ENCODE measurements at places on chromosomes 4 and X.

GRCh38 chr4:6235901-6236640 lies 33.6 kb upstream of the WFS1 start:
- no peak for DNase-seq

GRCh38 chr4:159516556-159517140 lies 413.8 kb downstream of the RAPGEF2 start:
- DNase-seq, result no peak

DNA sequence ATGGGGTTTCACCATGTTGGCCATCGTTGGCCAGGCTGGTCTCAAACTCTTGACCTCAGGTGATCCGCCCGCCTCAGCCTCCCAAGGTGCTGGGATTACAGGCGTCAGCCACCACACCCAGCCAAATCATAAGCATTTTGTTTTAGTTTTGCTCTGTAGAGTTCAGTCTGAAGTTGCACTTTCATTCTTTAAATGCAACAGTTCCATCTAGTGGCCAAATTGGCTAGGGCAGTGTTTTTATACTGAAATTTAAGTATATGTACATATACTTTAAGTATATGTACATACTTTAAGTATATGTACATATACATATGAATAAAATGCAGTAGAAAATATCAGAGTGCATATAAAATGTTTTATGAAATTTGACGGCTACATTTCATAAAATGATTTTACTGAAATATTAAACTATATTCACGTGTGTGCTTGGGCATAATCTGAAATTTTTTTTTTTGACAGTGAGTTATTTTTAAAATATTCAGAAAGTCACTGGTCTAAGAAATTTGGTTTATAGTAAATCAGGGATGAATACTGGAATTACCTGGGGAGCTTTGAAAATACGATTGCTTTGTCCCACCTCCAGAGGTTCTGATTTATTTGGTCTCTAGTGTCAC lies 145.5 kb downstream of the NWD2 start:
- DNase-seq, result peak; percentile 6

DNA sequence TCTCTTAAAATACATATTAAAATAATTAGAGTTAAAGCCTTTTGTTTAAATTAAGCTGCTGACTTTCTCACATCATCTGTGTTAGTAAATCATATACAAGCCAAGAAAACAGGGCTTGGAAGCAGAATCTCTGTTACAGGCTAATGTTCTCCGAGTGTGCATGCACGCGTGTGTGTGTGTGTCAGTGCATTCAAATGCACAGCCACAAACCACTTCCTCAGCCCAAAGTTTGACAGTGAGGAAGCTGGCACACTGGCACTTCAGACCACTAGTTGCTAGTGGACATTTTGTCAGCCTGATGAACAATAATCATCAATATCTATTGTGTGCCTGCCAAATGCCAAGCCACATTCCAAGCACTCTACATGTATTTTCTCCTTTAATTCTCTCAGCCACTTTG lies 5.6 kb downstream of the MAOB start:
- DNase-seq, result no peak

DNA sequence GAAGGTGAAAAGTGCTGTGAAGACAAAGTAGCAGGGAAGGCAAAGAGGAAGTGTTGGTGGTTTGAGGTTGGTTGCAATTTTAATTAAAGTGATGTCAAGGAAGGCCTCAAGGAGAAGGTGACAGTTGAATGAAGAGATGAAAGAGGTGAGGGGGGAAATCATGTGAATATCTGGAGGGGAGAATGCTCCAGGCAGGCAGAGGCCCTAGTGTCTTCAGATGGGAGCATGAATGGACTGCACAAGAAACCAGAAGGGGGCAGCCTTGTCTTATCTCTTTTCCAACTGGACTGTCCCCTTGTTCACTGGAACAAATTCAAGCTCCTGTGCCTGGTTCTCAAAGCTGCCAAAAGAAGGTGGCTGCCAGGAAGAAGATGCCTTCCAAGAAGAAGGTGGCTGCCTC lies 68.4 kb downstream of the MAOB start:
- DNase-seq, result peak; percentile 10

DNA sequence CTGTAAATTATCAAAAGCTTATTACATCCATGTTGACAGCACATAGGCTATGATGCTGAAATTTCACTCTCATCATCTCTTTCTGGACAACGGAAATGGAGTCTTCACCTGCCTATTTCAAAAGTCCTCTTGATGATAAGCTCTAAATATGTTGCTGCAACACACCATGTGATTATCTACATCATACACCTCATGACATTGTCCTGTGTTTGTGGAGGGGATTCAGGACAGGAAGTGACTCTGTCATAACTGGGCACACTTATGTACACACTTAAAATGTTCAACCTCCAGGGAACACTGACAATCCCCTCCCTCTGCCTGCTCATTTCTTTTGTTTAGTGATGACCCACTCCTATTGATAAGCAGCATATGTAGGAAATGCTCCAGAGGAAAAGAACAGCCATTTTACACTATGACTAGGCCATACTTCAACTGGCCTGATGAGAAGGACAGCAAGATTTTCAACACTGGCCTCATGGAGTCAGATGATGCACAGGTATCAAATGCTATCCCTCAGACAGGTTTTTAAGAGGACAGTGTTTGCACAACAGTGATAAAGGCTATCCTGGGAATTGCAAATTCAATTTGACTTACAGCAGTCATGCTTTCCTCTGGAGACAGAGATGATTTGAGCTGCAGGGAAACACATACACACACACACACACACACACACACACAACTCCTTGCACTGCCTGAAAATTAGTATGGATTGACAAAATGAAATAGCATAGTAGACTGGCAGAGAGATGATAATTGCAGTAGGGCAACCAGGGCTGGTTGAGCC lies 163.3 kb upstream of the RASGEF1B start:
- DNase-seq, result no peak

DNA sequence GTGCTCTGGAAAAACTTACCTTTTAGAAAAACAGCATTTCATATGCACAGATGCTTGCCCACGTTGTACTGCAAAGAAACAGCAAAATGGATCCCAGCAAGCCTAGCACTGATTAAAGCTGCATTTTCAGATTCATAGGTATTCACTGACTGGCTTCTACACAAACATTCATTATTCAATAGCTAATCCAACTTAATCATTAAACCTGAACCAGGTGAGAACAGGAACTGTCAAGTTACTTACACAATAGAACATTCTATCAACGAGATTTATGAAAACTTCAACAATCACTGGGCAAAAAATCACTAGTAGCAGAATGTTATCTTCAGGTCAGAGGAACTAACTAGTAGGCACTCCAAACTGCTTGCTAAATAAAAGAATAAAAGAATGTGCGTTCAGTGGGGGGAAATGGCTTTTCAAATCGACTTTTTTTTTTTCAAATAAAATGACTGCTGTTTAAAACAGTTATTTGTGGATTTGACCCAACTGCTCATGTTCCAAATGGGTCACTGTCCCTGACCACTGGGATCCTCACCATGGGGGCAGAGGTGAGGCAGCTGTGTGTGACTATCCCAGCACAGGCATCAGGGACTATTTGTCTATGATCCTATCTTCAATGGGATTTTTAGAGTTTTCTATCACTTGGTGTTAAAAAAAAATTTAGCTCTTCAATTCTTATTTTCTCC lies 42.3 kb downstream of the STX18 start:
- no peak for DNase-seq

- no peak for DNase-seq
These were observed 95.8 kb downstream of the IQCM start for GRCh38 chr4:149719806-149720205.

DNA sequence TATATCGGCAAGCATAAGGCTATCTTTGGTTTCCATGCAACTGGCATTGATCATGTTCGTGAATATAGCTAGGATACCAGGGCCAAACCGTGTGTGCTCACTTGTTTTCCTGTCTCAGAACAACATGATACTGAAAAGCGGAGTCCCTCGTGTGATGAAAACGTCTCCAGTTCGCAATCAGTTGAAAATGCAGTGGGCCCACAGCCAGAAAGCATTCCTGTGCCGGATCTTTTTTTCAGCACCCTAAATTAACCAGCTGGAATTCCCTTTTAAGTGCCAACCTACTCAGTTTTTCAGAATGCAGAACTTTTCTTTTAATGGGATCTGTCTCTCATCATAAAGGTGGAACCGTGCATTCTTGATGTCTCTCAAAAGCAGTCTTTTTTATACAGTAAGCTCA lies 130.8 kb upstream of the FRG1 start:
- DNase-seq, result no peak

- DNase-seq, result no peak
These were observed 95.2 kb upstream of the ANK2 start for GRCh38 chr4:112954286-112954685.

GRCh38 chr4:72591547-72592454 lies 22.8 kb upstream of the ADAMTS3 start:
- DNase-seq, result no peak

- no peak for DNase-seq
These were observed 412.5 kb downstream of the ADAM29 start for GRCh38 chr4:175330652-175331051.

DNA sequence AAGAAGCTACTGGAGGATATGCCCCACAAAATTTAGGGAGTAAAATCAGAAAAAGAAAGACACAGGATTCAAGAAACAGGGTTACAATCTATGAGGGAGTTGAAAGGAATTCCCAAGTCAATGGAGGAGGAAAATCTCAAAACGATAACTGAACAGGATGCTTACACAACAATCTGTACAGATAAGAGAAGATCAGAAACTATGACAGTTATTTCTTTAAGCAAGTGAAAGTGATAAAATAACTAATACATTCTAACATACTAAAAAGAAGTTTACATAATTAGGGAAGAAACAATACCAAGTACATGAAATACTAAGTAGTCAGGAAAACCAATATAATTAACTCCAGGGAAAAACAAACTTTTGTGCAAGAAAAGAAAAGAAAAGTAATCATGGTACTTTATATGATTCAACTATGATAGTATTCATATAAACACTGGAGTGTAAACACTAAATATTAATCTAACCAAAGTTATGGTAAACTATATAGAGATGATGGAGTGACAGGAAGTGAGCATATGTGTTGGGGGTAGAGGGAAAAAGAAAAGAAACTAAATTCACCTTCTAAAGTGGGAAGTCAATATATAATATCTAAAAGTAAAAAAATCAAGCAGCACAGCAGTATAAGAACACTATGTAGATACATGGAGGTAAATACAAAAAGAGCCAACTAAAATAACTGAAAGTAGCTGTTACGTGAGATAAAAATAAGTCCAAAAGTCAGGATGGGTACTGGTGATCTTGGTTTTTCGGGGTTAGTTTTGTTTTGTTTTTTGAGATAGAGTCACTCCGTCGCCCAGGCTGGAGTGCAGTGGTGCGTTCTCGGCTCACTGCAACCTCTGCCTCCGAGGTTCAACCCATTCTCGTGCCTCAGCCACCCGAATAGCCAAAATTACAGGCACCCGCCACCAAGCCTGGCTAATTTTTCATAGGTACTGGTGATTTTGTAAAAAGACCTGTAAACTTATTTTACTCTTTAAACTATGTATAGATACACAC lies 99.3 kb downstream of the TEX11 start:
- no peak for DNase-seq

- no peak for DNase-seq
These were observed 52.8 kb downstream of the LCORL start for GRCh38 chr4:17968721-17969120.

GRCh38 chr4:71221510-71222466 lies 117.0 kb upstream of the SLC4A4 start:
- no peak for DNase-seq

DNA sequence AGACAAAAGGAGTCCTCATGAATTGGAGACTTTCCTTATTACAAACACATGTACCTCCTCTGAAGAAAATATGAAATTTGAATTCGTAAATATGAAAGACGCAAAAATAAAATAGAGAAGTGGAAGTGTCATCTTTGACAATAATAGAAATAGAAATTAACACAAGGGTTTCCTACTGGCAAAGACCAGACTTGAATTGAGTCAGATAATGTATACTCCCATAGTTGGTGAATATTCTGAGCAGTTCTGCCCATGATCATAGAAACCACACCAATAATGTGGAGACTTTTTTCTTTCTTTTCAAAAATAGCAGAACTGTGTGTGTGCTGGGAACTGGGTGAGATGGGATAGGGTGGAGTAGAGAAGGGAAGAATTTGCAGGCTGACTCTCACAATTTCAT lies 277.7 kb upstream of the TET2 start:
- no peak for DNase-seq

DNA sequence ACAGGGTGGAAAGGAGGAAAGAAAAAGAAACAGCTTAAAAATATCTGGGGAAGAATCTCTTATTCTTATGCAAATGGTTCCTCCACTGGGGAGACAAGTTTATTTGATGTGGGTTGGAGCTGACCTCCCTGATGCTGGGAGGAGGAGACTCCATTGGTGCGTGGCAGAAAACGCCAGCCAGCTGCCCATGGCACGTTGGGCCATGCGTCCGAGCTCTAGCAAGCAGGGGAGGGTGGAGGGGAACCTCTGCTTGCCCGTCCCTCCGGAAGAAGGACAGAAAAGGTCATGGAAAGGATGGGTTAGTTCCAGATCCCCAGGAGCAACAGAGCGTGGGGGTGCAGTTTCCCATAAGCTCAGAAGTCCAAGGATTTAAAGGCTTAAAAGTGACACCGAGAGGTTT lies 210.4 kb downstream of the KLHL4 start:
- DNase-seq, result no peak

GRCh38 chr4:14701896-14702295 lies 300.4 kb upstream of the CPEB2 start:
- DNase-seq, result no peak

DNA sequence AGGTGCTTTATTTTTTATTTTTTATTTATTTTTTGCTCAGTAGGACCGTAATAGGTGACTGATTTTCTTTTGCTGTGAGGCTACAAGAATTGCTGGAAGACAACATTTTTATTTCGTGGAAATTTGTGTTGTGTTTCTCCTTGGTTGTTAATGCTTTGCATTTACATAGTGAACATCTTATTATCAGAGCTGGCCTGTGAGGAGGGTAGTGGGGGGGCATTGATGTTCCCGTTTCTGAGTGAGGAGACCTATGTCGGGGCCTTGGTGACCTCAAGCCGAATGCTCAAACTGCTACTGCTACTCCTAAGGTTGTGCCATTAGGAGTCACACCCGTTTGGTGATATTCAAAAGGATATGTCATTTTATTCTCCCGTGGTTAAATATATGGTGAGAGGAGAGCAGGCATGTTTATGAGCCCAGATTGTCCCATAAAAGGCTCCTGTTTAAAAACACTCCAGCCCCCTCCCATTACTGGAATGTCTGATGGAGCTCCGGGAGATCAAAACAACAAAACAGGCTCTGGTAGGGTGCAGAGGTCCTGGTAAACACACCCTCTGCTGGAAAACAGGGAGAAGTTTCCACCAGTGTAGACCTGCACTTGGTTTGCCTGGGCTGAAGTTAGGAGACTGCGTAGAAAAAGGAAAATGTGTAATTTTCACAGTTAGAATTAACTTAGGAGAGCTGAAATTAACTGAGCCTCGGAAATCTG lies 5.6 kb downstream of the PDGFRA start:
- no peak for DNase-seq

Measured in HEK293T (cell line).